CD4-positive, alpha-beta T cell treated with Interleukin-6 at 100 ng/mL for 8 hours (primary cell): ENCODE measurements at places on chromosomes 1 and 21.
A peak's percentile ranks its signal among the peaks of the same experiment; 100 is the strongest.

DNA sequence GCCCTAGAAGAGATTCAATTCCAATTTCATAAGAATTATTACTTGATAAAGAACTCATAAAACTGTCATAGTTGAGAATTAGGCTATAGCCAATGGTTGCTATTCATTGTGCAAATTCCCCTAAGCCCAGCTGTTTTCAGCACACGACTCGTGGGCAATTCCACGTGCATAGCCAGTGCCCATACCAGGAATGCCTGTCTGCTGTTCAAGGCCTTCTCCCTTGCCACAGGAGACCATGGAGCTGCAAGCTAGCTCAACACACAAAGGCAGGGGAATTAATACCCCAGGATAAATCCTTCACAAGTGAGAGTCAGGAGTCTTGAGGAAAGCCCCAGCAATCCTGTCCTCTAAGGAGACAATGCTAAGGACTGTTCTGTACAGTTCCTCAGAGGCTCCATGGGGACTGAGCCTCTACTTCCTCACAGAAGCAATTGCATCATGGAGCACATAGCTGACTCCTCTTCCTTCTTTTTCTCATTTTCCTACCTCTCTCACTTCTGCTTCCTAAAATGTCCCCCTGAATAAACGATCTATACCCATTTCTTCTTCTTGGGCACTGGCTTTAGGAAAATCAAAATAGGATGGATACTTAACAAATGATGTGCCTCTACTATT lies 19.1 kb upstream of the CHRM3 start:
- DNase-seq = no peak

DNA sequence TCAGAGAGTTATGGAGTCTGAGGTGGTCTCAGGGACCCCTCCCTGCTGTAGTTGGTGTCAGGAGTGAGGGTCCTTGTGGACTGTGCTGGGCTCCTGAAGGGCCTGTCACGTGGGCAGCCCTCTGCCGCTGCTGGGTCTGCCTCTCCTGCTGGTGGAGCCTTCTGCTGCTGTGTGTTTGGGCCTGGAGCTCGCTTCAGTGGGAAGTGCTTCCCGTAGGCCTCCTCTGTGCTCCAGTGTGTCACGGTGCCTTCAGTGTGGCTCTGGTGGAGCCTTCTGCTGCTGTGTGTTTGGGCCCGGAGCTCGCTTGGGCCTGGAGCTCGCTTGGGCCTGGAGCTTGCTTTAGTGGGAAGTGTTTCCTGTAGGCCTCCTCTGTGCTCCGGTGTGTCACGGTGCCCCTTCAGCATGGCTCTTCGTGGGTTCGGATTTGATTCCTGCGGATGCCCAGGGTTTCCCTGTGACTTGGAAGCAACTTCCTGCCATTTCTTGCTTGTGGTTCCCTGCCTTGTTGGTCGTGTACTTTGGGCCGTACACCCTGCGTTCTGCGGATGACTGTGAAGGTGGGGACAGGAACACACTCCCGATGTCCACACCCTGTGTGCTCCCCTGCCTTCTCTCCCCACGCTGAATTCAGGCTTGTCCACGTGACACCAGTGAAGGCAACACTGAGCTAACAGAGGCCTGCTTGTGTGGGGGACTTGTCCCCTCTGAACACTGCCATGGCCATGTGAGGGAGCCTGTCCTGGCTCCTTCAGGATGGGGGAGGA lies 19.5 kb downstream of the C1orf174 start:
- no peak for DNase-seq

- no peak for DNase-seq
Measured at GRCh38 chr1:239731082-239731748, 344.8 kb downstream of the CHRM3 start.

DNA sequence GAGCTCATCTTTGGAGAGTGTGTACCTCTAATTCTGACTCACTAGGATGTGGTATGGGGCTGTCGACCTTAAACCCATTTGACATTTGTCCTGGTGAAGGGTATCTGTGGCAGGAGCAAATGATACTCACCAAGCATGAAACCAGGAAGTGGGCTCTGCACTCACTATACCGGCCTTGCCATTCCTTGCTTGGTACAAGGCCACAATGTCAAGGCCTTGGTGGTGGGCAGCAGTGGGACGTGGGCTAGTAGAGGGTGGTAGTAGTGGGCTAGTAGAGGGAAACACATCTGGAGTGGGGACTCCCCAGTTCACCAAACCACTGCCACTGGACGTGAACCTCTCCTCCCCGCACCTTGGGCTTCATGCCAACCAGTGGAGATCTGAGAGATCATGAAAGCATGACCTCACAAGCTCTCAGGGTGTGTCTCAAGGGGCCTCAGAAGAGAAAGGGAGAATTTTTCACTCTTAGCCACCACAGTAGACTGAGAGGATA lies 11.5 kb downstream of the TNFSF4 start:
- DNase-seq = no peak

DNA sequence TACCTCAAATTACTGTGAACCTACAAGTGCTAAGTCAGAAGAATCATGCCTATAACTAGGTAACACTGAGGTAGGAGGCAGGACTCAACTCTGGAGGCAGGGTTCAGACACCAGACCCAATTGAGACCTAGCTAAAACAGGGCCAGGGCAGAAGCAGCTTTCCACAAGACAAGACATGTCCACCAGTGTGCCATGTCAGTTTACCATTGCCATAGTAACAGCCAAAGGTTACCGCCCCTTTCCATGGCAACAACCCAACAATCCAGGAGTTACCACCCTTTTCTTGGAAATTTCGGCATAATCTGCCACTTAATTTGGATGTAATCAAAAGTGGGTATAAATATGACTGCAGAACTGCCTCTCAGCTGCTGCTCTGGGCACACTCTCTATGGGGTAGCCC lies 432.3 kb downstream of the DPYD start:
- DNase-seq = no peak

DNA sequence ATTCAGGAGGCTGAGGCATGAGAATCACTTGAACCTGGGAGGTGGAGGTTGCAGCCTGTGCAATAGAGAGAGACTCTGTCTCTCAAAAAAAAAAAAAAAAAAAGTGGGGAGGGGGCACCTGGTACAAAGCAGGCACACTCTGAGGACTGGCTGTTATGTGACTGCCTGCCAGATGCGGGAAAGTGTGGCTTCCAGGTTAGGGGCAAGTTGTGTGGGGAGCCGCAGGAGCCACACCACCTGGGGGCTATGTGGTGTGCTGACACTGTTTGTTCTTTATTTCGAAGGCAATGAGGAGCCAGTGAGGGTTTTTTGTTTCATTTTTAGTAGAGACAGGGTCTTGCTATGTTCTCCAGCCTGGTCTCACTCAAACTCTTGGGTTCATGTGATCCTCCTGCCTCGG lies 5.7 kb downstream of the THEMIS2 start:
- no peak for DNase-seq

GRCh38 chr1:198741744-198742143 lies 102.9 kb downstream of the PTPRC start:
- DNase-seq = no peak

GRCh38 chr1:62415687-62416086 lies 21.2 kb upstream of the USP1 start:
- DNase-seq = no peak

GRCh38 chr1:185695299-185695698 lies 38.9 kb upstream of the HMCN1 start:
- DNase-seq = no peak

- no peak for DNase-seq
Measured at GRCh38 chr1:216785737-216786136, 62.5 kb upstream of the ESRRG start.

DNA sequence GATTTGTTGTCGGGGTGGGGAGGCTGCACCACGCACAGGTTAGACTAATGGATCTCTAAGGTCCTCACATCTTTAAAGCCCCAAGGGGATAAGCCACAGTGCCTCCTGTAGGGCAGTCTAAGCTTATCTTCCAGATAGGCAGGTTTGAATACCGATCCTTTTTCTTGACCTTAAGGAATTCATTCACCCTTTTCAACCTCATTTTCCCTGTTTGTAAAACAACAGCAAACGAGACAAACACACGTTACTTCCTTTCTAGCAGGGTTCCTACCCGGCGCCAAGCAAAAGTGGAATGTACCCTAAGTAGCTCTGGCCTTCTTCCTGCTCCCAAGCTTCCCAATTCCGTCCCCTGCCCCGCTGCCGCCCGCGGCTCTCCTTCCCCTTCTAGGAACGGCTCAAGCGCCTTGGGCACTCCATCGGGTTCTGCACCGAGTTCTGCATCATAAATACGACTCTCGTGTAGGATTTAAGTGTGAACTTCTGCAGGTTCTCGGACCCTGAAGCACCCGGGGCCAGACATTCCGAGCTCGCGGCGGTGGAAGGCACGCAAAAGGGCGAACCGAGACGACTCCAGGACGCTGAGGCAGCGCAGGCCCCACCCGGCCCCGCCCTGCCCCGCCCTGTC lies 548 bp upstream of the CDC20 start:
- no peak for DNase-seq

- no peak for DNase-seq
Measured at GRCh38 chr1:24096009-24096738, 15.8 kb downstream of the MYOM3 start.

- peak; percentile 94 for DNase-seq
Measured at GRCh38 chr1:2189459-2190425, 4.8 kb downstream of the FAAP20 start.

DNA sequence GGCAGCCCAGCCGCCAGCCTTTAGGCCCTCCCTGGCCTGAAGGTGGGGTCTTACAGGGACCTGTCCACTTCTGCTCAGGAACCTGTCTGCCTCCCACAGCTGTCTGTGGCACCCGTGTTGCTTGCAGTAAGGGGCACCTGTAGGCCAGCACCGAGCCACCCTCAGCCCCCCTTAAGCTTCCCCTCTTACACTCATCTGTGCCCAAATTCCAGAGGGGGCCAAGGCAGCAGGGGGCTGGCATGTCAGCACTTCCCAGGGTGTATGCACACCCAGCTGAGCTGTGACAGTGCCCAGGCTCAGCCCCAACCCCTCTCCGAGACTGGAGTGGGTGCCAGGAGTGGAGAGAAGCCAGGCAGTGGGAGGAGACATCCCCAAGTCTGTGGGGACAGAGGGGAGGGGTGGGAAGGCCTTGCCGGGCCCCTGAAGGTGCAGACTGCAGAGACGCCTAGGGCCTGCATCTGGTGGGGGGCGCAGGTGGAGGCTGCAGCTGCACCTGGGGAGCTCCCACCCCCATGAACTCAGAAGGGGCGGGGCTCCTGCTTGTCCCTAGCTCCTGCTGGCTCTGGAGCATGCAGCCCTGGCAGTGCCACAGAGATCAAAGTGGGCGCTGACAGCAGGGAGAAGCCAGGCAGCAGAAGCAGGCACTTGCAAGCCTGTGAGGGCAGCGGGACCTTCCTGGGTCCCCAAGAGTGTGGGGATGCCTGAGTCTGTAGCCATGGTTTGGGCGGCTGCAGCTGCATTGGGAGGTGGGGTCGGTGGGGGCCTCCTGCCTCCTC lies 5.4 kb upstream of the SLC2A7 start:
- no peak for DNase-seq

GRCh38 chr1:50620680-50621329 lies 197.6 kb upstream of the DMRTA2 start:
- no peak for DNase-seq

- no peak for DNase-seq
Measured at GRCh38 chr1:208154679-208155642, 89.2 kb downstream of the PLXNA2 start.

DNA sequence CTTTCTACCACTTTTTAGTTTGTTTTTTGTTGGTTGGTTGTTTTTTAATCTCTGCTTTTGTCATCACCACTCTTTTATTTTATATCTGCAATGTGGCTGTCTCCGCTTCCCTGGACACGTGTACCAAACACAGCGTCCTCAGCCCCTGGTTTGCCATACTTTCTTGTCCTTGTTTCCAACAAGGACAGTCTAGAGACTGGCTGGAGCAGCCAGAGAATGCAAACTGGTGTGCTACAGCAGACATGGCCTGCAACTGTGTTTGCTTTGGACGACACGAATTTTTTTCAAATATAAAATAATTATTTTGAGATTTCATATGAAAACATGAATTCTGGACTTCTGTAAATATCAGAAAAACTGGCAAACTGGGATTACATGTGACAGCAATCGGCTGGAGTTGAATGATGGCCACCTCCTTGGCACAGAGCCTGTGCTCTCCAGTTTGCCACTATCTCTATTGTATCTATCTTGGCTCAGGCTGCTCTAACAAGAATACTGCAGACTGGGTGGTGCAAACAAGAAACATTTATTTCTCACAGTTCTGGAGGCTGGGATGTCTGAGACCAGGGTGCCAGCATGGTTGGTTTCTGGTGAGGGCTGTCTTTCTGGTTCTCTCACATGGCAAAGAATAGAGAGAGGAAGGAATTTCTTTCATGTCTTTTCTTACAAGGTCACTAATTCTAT lies 34.6 kb upstream of the POU2F1 start:
- no peak for DNase-seq

- no peak for DNase-seq
Measured at GRCh38 chr21:15517394-15517793, 212.4 kb upstream of the USP25 start.

DNA sequence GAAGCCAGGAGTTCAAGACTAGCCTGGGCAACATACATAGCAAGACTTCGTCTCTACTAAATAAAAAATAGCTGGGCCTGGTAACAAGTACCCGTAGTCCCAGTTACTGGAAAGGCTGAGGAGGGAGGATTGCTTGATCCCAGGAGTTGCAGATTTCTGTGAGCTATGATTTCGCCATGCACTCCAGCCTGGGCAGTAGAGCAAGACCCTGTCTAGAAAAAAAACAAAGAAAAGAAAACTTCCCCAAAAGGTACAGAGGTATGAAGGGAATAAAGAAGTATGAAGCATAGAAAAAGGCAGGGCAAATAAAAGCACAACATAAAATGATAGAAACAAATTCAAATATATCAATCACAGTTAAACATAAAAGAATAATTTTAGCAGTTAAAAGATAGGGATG lies 28.7 kb downstream of the RPRD2 start:
- DNase-seq = no peak

DNA sequence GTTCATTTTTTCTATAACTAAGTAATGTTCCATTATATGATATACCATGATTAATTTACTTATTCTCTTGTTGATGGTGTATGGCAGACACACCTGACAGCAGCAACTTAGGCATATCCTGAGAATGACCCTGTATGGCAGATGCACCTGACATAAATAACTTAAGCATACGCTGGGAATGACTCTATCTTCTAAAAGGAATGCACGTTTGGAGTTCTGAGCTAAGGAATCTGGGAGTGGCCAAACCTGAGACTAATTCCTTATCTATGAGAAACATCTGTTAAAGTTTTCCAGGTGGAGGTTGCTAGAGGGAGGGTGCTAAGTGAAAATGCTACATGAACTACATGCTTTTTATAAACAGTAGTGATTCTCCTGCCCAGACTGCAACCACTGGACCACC lies 96.7 kb upstream of the RGS18 start:
- DNase-seq = no peak

DNA sequence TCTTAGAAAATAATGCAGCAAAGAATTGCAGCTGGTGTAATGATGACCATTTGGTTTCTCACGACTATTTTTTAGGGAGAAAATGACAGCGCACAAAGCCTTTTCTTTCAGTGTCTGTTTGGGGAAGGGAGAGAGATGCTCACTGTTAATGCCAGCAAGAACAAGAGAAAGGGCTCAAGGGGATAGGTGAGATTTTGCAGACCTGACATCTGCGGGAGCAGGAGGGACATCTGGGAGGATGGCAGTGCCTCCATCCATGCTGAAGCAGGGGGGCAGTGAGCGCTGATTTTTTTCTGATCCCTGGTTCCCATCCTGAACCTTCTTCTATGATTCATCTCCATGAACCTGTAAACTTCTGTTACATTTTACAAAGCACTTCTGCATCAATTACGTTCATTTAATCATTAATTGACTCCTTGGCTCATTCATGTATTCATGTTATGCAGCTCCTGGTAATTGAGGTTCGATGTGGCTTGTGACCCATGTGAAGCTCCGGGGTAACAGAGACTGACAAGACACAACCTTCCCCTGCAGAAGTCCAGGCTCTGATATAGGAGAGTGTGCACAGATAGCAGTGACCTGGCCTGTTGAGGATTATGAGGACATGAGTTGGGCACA lies 595.3 kb downstream of the PTPRU start:
- no peak for DNase-seq

GRCh38 chr1:192516776-192517297 lies 58.7 kb upstream of the RGS1 start:
- peak; percentile 86 for DNase-seq
